ENCODE measurements at places on chromosomes 16 and 17.

DNA sequence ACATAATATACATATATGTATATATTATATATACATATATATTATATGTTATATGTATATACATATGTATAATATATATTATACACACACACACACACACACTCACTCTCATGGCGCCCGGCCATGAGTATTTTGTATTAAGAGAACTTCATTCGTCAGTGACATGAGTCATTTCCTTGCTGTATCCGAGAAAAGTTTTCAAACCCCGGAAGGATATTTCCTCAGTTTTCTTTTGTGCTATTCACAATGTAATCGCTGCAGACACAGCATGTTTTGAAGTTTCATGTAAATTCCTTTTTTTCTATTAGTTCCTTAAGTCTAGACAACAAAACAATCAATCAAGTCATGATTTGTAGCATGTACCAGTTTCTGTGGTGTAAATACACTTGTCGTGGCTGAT is 33.3 kb downstream of the OR1D5 start:
- no peak for DNase-seq

GRCh38 chr16:20614186-20615141 is 38.3 kb upstream of the ACSM2B start:
- DNase-seq, result no peak

GRCh38 chr17:5164436-5164835 is 27.2 kb downstream of the ZNF594 start:
- no peak for DNase-seq

DNA sequence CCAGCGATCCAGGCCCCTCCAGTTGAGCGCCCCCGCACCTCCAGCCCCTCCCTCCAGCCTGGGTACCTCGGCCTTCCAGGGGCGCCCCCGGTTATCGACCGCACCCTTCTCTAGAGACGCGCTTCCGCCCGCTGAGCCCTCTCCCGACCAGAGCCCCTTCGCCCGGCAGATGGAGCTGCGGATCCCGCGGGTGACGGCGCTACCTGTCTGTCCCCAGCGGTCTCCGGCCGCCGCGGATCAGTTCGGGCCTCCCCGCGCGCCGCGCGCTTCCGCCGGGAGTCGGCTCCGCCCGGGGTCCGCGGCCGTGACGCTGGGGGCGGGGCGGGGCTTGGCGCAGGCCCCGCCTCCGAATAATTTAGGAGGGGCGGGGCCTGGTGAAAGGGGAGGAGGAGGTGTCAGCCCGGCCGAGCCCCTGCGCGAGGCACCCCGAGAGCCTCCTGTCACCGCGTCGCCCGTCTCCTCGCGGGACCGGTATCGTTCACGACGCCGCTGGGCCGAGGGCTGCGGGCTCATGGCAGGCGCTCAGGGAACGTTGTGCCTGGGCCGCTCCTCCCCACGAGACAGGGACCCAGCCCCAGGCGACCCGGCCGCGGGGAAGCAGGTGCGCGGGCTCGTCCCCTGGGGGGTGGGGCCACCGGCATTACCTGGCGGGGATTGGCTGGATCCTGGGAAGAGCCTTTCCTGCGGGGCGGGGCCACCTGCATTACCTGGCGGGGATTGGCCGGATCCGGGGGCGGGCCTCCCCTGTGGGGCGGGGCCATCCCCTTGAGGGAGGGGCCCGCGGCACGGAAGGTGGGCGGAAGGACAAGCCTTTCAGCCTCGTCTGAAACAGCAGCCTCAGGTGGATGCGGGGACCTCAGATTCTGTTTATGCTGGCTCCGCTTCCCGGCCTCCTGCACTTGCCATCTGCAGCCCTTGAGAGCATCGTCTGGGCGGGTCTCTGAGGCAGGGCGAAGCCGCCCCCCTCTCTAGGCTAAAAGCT is at the start of gene SPATA2L:
SPATA2L (minus strand) TSS at position 281 of the 982 bp plus-strand sequence. CDS start 473 bp downstream, outside the sequence.
- DNase-seq, result peak; percentile 98

- no peak for DNase-seq
These were observed 36.7 kb downstream of the NOG start for GRCh38 chr17:56630202-56630601.

DNA sequence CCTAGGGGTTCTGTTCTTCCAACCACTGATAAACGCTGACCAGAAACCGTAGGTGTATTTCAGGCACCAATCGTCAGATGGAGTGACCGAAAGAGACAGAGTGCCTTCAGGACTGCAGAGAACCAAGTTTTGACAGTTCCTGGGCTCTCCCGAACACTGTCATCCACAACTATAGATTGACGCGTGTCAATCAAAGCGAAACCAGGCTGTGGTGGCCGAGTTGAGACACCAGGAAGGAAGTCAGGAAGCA is 11.9 kb upstream of the AURKB start:
- DNase-seq, result no peak

DNA sequence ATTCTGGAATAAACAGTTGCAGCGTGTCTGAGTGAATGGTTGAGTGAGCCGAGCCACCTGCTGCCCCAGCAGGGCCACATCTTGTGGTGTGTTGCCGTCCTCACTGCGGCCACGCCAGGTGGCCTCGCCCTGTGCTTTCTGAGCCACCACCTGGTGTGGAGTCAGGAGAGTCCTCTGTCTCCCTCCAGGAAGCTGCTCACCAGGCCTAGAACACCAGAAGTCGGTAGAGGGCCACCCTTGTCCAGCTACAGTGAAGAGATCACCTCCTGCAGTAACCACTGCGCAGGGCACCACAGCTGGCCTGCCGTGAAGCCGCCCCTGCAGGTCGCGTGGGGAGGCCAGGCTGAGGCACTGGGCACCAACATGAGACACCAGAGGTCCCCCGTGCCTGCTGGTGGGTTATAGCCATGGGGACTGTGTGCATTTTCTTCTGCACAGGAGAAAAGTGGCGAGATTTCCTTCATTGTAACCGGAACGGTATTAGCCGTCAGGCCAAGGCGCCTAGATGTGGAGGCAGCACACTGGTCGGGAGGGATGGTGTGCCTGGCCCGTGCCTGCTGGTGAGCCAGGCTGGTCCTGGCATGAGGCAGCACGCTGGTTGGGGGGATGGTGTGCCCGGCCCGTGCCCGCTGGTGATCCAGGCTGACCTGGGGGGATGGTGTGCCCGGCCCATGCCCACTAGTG is 28.9 kb upstream of the FOXK2 start:
- no peak for DNase-seq

DNA sequence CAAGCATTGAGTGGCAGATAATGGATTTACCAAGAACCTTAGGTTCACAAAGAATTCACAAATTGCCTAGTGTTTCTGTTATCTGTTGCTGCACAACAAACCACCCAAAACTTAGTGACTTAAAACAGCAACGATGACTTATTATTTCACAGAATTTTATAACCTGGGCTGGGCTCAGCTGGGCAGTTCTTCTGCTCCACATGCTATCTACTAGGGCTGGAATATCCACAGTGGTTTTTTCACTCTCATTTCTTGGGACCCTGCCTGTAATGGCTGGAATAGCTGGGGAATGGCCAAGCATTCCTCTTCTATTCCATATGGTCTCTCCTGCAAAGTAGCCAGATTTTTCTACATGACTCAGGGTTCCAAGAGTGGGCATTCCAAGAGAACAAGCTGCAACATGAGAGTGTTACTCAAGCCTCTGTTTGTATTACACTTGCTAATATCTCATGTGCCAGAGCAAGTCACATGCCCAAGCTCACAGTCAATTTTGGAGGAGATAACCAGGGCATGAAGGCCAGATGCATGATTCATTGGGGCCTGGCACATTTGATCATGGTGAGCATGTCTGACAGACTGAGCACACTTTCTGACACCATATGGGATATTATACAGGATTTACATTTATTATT is 4.9 kb upstream of the PSMD7 start:
- no peak for DNase-seq

- no peak for DNase-seq
These were observed 146.7 kb downstream of the KCNJ12 start for GRCh38 chr17:21522755-21523336.

- no peak for DNase-seq
These were observed 3.0 kb downstream of the MSLN start for GRCh38 chr16:763369-764183.

DNA sequence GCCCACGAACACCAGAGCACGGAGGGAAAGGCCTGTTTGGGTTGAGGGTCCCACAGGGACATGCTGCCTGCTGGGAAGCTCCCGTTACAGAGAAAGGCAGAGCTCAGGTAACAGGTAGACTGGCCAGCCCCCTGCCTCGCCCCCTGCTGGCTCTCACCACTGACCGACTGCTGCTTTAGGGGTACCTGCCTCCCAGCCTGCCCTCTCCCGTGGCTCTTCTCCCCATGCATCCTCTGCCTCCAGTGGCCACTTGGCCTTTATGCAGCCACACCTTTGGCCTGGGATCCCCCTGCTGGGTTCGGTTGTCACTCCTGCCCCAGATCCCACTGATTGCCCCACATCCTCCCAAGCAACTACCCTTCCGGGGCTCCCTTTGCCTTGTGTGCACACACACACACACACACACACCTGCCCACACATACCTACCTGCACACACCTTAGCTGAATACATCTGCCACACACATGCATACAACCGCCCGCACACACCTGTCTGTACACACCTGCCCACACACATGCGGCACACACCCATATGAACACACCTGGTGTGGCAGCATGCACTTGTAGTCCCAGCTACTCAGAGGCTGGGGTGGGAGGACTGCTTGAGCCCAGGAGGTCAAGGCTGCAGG is 7.1 kb downstream of the MCRIP1 start:
- no peak for DNase-seq

GRCh38 chr17:57940231-57940630 is 15.0 kb downstream of the CUEDC1 start:
- no peak for DNase-seq

- DNase-seq, result no peak
These were observed 23.6 kb downstream of the CLEC16A start for GRCh38 chr16:10967986-10968385.

DNA sequence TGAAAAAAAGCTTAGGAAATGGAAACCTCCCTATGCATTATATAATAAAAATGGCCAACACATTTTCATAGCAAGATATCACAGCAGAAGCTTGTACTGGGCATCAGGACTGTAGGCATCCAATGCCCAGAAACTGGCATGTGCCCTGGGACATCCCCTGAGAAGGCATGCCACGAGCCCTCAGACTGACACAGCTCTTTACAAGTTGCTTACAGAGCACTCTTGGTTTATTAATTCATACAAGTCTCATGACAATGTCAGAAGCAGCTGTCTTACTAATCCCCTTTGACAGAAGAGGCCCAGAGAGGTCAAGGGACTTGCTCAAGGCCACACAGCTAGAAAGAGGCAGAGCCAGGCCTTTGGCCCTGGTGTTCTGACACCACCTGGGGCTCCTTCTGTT is 5.6 kb upstream of the CCL2 start:
- no peak for DNase-seq

DNA sequence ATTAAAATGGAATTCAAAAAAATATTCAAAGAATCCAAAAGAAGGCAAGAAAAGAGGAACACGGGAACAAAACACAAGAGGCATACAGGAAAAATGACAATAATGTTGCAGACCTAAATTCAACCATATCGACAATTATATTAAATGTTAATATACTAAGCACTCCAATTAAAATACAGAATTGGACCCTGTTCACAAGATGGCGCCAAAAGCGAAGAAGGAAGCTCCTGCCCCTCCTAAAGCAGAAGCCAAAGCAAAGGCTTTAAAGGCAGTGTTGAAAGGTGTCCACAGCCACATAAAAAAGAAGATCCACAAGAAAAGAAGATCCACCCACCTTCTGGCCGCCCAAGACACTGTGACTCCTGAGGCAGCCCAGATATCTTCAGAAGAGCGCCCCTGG is 6.3 kb upstream of the XAF1 start:
- DNase-seq, result no peak

DNA sequence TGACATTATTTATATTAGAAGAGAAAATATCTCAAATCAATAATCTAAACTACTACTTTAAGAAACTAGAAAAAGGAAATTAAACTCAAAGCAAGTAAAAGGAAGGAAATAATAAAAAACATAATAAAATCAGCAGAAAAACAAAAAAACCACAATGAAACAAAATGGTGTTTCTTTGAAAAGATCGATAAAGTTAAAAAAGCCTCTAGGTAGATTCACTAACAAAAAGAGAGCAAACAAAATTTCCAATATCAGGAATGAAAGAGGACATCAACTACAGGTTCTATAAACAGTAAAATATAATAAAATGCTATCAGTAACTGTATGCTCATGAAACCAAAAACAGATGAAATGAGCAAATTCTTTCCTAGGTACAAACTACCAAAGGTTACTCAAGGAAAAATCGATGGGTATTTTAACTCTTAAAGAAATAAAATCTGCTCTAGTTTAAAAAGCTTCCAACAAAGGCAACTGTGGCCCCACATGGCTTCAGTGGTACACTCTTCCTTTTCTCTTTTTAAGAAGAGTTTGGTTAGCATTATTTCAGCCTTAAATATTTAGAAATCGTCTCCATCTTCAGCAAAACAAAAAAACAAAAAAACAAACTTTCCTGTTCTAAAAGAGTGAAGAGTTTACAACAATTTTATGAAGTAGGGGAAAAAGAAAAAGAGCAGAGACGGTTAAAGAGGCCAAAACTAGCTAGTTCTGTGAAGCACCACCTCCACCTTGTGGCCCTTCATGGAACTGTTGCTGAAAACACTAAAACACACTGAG is 102.2 kb downstream of the TRIM37 start:
- DNase-seq, result peak; percentile 58

GRCh38 chr17:9183306-9183705 is 162.0 kb downstream of the NTN1 start:
- peak; percentile 29 for DNase-seq

DNA sequence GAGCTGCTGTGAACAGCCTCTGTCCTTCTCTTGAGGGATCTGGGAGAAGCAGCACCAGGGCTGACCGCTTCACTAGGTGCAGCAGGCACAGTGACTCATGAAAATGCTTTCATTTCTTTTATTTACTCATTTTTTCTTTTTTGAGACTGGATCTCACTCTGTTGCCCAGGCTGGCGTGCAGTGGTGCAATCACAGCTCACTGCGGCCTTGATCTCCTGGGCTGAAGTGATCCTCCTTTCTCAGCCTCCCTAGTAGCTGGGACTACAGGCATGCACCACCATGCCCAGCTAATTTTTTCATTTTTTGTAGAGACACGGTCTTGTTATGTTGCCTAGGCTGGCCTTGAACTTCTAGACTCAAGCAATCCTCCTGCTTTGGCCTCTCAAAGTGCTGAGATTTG is 216.8 kb upstream of the EEF2KMT start:
- DNase-seq, result no peak

GRCh38 chr16:29993903-29994599 is 1.4 kb downstream of the HIRIP3 start:
- no peak for DNase-seq

GRCh38 chr17:45221081-45222013 is at the start of gene FMNL1:
FMNL1 (plus strand) TSS chr17:45221885; CDS start chr17:45222125, 240 bp downstream.
- peak; percentile 49 for DNase-seq
